ENCODE measurements at places on chromosomes 5 and 9. TPM values are rescaled to one million over a fixed set of nuclear protein-coding genes. Genes with fewer than 3 reads are reported as not detected.

DNA sequence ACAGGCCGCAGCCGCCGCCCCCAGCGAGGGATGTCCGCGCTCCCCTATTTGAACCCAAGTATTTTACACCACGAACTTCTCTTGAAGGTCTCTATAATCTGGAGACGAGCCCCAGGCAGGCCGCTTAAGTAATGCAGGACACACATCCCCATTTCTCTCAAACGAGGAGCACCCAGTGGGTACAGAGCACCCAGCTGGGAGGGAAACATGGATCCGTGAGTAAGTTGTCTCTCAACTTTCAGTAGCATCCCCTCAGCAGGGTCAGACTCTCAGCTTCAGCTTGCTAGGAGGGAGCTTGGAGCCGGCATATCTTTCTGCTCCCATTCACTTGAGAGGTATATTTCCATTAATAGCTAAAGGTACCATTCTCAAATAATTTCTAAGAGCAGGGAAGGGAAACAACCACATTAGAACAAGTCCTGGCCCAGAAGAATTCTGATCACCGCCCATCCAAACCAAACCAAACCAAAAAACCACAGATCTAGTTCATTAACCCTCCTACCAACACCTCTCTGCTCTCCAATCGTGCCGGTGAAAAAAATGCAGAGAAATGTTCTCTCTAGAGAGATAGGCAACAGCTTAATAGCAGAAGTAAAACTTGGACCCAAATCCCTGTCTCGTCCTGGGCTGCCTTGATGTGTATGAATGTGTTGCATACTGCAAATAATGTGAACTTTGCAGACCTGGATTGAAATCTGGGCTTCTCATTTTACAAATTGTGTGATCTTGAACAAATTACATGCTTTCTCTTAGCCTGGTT is 910 bp downstream of the TDRD7 start:
- DNase-seq, result peak; percentile 12

TSSK1B gene
- total RNA-seq, result 4.0 TPM

GRCh38 chr9:28287455-28287854 is 714.2 kb upstream of the C9orf72 start:
- DNase-seq, result no peak

DNA sequence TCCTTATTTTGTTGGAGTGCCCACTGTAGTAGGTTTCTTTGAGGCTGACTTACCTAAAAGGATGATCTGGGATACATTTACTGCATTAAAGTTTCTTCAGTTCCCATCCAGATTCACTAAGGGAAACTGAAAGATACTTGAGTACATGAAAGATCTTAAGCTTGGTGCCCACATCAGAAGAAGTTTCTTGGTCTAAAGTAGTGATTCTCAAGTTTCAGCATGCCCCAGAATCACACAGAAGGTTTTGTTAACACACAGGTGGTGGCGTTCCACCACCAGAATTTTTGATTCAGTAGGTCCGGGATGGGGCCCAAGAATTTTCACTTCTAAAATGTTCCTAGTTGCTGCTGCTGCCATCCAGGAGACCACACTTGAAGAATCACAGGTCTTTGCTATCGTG is 171.0 kb downstream of the ZNF462 start:
- DNase-seq, result no peak

- DNase-seq, result no peak
These were observed 133.2 kb downstream of the ERCC6L2 start for GRCh38 chr9:96008502-96009222.

DNA sequence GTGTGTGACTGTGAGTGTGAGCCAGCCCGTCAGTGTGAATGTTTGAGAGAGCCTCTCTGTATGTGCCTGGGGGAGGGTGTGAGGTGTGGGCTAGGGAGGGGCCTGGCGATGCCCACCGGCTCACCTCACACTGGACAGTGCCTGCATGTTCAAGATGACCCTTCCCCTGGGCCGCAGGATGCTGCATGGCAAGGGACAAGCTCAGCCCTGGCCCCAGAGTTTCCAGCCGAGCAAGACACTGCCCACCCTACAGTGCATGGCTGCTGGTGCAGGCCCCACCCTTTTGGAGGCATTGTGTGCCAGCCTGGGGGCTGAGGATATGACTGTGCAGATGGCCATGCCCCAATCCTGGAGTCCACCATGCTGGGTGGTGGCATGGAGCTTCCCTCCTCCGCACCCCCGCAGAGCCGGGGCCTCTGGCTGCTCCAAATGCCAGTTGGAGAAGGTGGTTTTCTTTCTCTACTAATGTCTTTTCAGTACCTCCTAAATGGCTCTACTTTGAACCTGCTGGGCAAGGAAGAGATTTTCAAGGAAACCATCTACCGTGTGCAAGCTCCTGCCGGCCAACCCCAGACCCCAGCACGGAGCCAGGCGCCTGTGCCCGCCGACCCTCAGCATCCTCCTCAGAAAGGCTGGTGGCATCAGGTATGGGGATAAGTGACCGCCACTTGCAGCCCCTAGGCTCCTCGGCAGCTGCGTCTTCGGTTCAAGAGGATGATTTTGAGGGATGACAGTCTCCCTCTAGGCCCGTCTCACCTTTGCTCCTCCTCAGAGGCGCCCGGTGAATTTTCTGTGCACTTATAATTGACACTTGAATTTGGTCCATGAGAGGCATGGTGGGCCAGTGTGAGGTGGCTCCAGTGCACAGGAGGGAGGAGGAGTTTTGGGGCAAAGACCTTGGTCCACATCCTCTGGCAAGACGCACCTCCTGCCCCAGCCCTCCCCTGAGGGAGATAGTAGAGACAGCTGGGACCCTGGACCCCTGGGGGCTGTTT is 27.7 kb downstream of the FGD3 start:
- DNase-seq, result no peak

SLC6A18 gene
- not detected for total RNA-seq

TMEM174 gene
- not detected for total RNA-seq

- DNase-seq, result no peak
These were observed 207.3 kb downstream of the CD180 start for GRCh38 chr5:66989286-66989685.

SURF1 gene
- total RNA-seq, result 73.8 TPM

- no peak for DNase-seq
These were observed 154.0 kb downstream of the SLC12A2 start for GRCh38 chr5:128237546-128237945.

DNA sequence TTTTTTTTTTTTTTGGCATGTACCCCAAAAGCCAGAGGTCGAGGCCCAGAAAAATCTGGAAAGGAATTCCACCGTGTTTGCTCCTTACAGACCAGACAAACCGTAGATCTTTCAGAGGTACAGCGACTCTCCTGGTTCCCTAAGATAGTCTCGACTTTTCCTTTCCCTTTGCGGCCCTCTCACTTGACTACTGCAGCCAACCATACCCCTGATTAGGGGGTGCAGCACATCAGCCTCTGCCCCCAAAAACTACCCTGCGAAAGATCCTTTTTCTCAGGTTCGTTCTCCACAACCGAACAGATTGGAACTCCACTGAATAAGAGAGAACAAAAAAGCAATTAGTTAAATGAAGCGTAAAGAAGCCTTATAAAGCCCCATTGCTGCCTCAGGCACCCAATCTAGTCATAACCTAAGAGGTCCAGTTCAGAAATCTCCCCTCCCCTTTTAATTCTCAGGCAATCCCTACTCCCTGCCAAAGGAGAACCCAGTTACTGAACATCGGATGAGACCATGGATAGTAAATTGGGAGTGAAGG is 379 bp upstream of the TICAM2 start:
- no peak for DNase-seq

DNA sequence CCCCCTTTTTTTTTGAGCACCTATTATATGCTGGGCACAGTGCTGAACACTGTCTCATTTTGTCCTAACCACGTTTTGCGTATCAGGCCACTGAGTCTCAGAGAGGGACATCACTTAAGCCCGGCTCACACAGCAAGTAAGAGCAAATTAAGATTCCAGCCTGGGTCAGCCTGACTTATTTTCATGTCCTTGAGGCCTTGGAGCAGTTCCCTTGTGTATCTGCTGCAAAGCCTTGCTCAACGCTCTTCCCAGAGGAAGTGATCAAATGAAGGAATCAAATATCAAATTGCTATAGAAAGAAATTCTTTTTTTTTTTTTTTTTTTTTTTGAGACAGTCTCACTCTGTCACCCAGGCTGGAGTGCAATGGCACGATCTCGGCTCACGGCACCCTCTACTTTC is 30.7 kb downstream of the ERGIC1 start:
- no peak for DNase-seq

DNA sequence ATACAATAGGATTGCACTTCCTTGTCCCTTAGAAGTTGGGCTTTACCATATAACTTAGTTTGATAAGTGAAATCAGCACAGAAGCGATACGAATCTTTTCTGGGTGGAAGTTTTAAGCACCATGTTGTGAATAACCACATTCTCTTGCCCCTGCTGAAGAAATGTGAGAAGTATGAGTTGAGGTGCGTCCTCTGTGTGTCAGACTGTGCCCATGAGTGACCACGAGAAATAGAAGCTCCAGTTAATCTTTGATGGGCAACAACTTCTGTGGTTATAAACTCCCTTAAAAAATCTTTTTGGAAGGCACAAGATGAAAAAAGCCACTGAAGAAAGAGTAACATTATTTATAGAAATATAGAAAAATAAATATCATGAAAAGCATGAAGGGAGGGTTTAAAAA is 668.2 kb downstream of the DTWD2 start:
- DNase-seq, result no peak

- no peak for DNase-seq
These were observed 233.4 kb downstream of the NR3C1 start for GRCh38 chr5:143170104-143170503.

GRCh38 chr5:134637116-134637721 is 4.6 kb upstream of the SAR1B start:
- peak; percentile 36 for DNase-seq

CCDC183 gene
- total RNA-seq, result 9.5 TPM

- peak; percentile 32 for DNase-seq
These were observed 588 bp upstream of the ZBED3 start for GRCh38 chr5:77087484-77088261.

- peak; percentile 34 for DNase-seq
These were observed at the start of gene GGTA1 for GRCh38 chr9:121499427-121500164. Gene GGTA1, minus strand, starts transcription at chr9:121499844. Its CDS starts 31,922 bp downstream, at chr9:121467922.

GRCh38 chr9:35847792-35848572 is 19.0 kb downstream of the TMEM8B start:
- DNase-seq, result no peak

DNA sequence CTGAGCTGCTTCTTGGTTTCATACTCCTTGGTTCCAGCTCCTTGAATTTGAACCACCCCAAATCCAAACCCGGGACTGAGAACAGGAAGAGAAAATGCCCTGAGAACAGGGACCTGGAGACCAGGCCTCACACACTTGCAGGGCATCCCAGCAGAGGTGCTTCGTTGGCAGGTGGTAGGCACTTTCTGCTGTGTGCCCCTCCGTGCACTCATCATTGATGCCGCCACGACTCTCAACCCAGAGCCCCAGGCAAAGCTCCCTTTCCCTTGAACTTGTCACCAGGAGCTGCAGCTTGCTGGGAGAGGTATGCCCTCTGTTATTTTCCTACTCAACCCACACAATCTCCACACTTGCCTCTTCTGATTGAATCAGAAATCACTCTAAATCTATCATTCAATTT is 217.8 kb upstream of the IRX1 start:
- DNase-seq, result no peak

DMGDH gene
- 0.77 TPM for total RNA-seq

DNA sequence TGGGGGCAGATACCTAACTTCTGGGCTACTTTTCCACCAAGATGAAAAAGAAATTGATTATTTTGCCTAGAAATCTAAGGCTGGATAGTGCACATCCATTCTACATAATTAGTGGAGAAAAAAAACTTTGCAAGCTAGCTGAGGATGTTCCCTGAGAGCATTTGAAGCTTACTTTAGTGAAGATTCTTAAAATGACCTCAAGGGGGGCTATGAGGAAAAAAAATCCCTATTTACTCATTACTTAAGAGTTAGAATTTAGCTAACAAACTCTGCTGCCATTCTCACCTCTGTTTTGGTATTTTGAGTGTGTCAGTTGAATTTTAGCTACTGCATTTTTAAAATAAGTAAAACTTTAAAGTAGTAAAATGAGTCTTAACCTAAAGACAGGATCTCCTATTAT is 9.2 kb upstream of the FGF10 start:
- DNase-seq, result no peak

PCDHB5 gene
- 5.3 TPM for total RNA-seq

AJM1 gene
- total RNA-seq, result 3.6 TPM

DNA sequence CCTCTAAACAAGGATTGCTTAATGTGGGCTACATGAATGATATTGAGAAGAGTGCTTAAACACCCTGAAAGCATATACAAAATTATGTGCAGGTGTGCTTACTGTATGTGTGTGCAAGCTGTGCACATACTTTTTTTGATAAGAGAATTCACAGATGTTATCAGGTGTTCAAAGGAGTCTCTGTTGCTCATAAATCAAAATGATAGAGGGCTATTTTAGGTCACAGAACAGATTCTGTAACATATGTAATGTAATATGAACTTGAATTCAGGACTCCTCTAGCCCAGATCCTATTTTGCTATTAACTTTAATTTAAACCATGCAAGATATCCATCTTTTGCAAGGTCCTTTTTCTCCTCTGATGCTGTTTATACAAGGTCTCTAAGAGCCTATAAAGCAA is 38.2 kb downstream of the CCDC192 start:
- no peak for DNase-seq

DNA sequence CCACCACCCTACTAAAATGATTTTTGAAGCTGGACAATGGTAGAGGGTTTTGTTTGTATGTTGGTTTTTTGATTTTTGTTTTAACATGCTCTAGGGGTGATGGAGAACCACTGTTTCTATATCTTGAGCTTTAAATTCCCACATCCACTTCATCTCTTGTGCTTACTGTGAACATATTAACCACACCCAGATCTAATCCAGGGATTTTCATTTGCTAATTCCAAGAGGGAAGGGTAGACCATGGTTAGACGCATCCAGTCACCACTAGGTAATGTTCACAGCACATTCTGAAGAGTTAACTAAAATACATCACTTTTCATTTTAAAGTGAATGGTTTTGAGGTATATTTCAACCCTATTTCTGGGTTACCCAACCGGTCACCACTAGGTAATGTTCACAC is 36.5 kb upstream of the IQGAP2 start:
- DNase-seq, result no peak

DNA sequence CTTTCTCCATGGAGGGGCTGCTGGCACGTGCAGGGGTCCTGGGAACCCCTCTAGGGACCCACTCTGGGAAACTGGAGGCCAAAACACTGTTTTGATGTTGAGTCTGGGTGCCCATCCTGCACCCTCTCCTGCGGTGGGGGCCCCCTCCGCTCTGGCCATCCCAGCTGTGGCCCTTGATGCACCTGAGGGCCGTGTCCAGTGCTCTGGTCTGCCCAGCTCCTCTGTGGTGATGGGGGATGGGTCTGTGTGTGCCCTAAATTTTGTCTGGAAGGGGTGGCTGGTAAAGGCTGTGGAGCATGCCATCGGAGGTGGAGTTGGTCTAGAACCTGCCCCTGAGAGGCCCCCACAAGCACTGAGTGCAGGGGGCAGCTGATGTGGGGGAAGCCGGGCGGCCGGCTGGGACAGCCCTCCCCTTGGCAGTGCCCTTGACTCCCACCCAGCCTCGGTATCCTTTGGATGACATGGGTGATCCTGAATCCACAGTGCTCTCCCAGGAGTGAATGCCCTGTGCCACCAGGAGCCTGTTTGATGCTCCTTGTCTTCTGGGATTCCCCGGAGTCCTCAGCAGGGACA is 26.3 kb downstream of the AHRR start:
- no peak for DNase-seq

Data from prostate gland (tissue), 2 donors.